ENCODE measurements at places on chromosomes 16 and 17.

DNA sequence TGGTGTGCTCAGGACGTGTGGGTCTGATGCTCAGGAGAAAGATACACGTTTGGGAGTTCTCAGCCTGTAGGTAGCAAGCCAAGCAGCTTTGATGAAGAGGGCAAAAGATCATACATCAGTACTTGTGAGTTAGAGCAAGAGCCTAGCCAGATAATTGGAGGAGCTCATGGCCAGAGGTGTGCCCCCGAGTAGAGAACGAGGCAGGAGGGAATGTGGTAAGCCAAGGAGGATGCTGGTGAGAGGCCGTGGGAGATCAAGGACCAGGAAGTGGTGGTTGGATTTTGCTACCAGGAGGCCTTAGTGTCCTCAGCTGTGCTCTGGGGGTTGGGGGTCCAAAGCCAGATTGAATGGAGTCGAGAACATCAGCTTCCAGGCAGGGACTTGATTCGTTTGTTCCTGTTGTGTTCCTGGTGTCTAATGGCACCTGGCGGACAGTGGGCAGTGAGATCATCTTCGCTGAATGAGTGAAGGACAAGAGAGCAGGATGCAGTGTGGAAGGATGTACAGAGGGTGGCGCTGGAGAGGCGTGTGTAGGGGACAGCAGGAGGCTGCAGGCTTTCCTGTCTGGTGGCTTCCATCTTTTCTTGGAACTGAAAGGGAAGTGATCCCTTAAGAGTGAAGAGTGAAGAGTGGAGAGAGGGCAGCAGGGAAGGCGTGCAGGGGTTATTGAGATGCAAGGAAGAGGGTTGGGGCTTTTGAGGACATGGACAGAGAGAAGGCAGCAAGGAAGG lies 11.6 kb downstream of the FBXL19 start:
- peak; percentile 52 for DNase-seq

GRCh38 chr16:51035711-51036110 lies 115.4 kb downstream of the SALL1 start:
- DNase-seq, result no peak

DNA sequence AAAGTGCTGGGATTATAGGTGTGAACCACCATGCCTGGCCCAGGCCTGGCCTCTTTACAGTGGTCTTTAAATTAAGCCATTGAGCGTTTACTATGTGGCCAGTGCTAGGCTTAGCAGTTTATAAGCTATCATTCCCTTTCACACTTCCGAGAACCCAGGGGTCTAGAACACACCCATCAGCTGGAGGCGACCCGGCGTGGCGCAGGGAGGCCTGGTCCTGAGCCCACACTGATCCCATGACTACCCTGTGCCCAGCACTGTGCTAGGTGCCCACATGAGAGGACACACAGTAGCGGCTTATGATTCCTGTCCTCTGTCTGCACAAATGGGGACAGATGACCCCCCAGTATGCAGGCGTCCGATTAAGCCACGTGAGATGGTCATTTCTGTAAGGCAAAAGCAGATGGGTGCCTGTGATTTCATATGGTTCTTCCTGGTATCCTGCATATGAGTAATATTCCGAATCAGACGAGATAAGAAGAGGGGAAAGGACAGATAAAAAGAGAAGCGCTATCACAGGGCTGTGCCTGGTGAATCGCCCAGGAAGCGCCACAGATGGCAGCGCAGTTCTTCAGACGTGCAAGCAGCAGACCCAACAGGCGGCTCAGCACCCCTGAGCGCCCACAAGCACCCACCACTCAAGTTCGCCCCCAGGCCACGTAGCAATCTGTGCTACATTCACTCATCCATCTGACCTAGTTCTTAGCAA lies 5.3 kb downstream of the OSGIN1 start:
- no peak for DNase-seq

DNA sequence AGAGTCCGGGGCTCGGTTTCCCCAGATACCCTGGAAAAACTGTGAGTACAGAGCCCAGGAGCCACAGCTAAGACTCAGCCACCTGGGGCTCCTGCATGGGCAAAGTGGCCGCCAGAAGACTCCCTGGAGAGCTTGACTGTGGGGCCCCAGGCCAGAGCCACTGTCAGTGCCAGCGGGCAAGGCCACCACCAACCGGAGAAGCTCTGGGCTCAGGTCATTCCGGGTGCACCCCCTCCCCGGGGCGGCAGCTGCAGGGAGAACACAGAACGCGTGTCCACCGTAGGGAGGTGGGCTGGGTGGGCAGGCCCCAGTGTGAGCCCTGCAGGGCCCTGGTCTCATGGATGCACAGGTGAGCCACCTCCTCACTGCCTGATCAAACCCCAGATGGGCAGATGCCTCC lies 22.3 kb upstream of the RBFOX3 start:
- no peak for DNase-seq

Measured in HFFc6 (cell line).